ENCODE measurements at places on chromosomes 7 and 10.

DNA sequence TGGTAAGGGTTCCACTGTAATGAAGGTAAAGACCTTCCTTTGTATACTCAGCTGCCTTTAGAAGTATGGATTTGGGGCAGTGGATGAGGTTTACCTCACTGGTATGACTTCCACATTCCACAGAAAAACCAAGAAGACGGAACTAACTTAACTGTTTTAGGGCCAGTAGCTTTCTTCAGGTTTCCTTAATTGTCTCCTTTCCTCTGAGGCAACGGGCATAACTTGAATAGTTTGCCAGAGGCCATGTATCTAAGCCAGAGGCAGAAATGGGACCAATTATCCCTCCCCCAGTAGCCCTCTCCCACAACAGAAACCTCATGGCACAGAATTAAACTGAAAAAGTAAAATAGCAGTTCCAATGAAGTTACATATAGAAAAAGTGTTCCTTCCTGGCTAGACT, 281.7 kb downstream of the PHTF2 start:
- no peak for DNase-seq

DNA sequence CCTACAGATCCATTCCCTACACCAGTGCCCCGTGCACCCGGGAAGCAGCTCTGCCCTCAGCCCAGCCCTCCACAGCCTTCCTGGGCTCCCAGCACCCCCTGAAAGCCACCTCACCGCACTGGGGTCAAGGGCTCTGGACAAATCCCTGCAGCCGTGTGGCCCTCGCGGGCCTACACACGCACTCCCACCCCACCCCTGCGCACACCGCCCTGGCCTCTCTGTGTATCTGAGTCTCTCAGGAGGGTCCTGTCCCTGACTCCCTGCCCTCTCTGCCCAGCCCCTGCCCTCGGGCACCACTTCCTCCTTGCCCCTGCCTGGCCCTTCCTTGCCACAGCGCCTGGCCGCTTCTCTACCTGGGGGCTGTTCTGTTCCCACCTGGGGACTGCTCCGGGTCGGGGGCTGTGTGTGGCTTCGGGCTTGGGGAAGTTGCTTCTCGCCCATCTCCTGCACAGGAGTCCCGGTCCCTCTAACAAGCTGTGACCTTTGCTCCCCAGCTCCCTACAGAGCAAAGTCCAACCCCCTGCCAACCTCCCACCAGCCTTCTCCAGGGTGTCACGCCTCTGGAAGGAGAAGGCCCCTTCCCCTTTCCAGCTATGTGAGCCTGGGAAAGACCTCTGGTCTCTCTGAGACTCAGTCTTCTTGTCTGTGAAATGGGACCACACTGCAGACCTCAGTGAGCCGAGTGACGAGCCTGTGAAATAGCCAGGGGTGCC, 1.5 kb downstream of the TMEM184A start:
- no peak for DNase-seq

- no peak for DNase-seq
Measured at GRCh38 chr10:100970076-100970913, 991 bp downstream of the SEMA4G start.

GRCh38 chr7:94838717-94839116, 68.7 kb upstream of the PPP1R9A start:
- DNase-seq: no peak

GRCh38 chr10:129961157-129961701, 2.8 kb downstream of the EBF3 start:
- no peak for DNase-seq

DNA sequence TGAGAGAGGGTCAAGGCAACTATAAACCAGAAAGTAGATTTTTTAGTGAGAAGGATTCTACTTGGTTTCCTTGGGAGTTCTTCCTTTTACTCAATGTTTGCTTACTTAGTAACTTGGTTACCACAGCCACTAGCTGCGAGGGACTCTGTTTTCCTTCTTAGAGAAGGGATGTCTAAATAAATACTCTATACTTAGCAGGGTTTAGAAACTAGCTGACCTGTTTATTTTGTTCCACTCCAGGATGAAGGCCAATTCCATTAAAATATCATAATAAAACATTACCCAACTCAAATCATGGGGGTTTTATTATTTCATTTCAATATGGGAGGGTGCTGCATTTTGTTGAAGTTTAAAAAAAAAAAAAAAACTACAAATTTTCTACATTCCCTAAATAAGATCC, 87.3 kb downstream of the PPP1R3A start:
- no peak for DNase-seq

DNA sequence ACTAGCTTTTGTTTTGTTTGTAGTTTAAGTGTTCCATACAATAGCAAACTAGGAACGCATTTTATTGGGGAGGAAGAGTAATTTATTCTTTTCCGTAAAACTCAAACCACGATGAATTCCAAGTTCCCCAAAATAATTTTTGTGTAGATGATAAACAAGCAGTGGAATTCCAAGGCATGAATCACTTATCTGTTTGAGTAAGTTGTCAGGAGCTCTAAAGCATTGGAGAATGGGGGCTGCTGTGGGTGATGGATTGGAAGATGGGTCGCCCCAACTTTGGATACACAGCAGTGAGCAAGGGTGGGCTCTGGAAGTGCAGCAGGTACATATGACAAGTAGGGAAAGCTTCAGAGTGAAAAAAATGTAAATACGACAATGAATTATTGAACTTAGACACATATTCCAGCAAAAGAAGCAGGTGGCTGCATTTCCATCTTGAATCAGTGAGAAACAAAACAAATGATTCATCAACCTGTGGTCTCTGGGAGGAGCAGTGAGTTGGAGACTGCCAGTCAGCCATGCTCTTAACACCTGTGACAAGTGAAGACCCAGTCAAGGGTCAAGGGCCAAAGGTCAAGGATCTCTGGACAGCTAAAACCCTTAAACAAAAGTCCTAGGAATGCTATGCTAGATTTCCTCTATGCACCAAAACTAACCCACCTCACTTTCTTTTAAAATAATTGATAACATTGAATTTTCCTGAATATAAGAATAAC, 34.2 kb upstream of the ADRB1 start:
- DNase-seq: no peak

- DNase-seq: no peak
Measured at GRCh38 chr10:33657154-33657908, 322.9 kb upstream of the NRP1 start.

DNA sequence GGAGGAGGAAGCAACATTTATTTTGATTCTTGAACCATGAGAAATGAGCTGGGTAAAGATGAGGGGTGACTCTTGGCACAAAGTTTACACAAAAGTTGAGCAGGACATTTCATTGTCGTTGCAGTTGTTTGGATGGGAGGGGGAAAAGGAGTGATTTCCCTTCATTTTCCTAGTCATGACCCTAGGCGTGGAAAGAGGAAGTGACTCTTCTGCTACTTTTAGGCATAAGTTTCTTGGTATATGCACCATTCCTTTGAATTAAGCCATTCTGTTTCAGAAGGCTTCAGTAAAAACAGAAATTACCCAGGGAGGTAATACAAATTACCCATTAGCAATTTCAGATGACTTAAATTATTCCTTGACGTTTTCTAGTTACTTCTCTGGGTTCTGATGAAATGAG, 113.9 kb upstream of the FAM171A1 start:
- DNase-seq: no peak

DNA sequence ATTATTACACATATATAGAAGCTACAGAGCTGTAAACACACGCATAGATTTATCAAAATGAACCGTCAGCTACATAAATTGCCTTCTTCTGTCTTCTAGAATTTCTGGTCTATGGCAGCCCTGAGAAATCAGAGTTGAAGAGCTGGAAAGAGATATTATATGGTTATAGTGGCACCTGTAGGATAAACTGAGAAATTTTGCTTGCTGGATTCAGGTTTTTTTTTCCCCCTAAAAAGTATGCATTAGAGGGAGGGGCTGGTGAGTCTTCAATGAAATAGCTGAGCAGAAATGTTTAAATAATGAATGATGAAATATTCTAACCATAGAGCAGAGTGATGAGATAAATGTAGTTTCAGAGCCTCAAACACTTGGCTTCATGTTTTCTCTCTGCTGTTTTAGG, 78.0 kb upstream of the DYNC1I1 start:
- no peak for DNase-seq

Measured in cerebellar nuclear complex (tissue), 1 donor.